Activated CD4-positive, alpha-beta T cell treated with anti-CD3 and anti-CD28 coated beads, Interleukin-2, amount 50 U/mL, for 48 hours (primary cell): ENCODE measurements at places on chromosomes 3 and 15.
A peak's percentile ranks its signal among the peaks of the same experiment; 100 is the strongest.

DNA sequence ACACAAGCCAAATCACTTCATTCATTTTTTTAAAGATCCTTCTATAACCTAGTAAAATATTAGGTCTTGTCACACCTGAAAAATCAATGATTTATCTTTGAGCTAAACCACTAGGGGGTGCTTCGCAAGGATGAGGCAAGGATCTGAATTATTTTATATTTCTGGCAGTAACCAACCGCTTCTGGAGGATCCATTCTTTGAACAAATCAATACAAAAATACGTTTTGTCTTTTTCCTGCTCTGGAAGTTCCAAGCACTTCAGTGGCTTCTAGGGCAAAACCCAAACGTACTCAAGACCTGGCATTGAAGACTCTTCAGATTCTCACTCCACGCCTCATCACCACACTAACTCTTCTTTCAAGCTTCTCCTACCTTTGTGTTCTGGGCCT is 486 bp downstream of the LSG1 start:
- no peak for DNase-seq

DNA sequence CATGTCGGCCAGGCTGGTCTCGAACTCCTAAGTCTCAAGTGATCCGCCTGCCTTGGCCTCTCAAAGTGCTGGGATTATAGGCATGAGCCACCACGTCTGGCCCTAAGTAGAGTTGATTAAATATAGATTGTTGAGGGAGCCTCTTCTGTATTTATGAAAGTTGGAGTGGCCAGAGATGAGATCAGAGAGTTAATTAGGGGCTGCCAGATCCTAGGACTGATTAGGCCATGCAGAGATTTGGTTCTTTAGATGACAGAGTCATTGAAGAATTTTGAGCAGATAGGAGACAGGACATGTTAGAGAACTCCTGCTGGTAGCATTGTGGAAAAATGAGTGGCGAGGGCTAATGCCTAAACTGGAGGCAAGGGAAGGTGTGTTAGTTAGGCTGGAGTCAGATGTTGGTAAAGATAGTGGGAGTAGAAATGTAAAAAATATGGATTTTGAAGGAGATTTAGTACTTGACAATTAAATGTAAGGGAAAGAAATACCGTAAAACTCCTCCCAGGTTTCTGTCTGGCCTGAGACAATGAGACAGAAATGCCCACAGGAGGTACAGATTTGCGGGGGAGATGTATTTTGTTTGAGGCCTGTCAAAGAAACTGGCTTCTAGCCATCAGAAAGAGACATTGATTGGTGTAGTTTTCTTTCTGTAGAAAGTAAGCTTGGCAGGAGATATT is 23.4 kb downstream of the SACM1L start:
- no peak for DNase-seq

DNA sequence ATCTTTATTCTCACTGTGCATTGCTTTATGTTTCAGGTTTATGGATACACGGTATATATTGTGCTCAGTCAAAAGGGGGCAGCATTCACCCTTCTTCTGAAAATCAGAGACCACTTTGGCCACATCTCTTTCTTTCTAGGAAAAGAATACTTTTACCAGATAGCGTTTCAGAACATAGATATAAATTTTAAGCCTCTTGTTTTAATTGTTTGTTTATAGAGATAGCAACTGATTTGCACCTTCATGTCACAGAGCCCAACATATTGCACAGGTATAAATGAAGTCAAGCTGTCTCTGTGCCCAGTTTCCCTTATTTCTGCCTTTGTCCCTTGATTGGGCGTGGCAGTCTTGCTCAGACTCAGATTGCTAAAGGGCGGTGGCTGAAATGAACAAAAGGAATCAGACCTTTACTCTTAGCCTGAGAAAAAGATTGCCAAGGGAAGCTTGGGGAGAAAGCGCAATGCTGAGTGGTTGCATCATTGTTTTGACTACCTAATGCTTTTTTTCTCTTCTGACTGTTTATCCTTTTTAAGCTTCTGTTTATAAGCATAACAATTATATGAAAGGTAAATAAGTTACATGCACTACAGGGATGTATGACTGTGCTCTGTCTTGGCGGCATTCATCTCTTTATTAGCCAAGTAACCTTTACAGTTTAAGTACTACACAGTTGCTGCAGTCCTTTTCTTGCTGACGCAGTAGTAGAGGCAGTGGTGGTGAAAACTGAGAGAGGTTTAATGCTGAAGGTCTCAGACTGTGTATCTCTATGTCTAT is 70.8 kb upstream of the ZBTB20 start:
- peak; percentile 3 for DNase-seq

DNA sequence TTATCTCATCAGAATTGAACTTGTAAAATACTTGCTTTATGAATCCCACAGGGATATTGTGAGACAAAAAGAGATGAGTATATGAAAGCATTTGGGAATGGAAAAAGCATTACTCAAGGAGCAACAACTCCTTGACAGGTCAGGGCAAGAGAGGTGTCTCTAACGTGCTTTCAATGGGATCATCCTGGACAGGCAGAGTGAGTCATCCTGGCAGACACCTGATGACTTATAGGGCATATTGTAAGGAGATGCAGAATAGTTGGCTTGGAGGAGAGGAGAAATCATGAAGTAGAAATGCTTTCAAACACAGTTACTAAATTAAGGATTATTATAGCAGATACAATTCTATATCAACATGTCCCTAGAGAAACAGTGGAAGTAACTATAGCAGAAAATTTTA is 71.9 kb upstream of the THSD4 start:
- no peak for DNase-seq

- DNase-seq: no peak
Measured at GRCh38 chr3:63278171-63279004, at the start of gene SYNPR. SYNPR (plus strand) TSS chr3:63278308.

- no peak for DNase-seq
Measured at GRCh38 chr3:33392144-33392543, 48.1 kb downstream of the UBP1 start.

DNA sequence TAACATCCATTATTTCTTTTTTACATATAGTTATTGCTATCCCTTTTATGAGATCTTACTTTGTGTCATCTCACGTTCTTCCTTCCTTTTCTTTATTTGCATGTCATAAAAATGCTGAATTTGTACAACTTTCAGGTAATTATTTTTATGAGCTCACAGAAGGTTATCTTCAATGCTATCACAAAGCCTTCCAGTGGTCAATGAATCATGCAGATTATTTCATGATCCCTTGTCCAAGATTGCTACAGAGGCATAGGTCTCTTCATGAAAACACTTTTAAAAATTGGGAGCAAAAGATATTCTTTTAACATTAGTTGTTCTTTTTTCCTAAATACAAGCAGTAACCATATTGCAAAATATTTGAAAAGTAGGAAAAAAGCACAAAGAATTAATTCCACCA is 880.1 kb upstream of the NR2F2 start:
- no peak for DNase-seq

DNA sequence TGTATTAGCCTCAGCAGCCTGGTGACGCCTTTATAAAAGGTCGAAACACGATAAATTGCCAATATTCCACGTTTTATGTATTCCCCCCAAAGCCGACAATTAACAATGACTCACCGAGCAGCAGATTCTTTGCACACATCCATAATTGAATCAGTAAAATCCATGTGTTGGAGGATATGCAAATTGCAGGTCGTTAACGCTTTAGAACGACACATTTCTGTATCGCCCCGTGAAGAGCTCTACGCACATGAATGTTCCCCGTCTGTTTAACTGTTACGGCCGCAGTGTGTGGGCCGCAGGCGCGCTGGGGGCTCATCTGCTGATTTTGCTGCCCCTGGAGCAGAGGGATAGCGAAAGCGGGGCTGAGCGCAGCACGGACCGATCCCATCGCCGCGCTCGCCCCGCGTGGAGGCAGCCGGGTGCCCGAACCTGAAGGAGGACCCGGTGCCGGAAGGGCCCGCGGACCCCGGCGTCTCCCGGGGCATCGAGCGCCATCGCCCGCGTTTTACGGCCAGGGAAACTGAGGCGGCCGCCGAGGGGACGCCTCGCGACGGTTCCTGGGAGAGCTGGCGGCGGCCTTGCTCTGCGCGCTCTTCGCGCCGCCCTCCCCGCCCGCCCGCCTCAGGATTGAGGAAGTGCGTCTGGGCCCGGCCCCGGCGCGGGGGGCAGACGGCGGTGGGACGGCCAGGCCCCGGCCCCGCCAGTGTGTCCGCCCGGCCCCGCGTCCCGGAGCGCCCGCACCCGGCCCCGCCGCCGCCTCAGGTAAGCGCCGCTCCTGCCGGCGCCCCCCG is at the start of gene LRRK1:
Gene LRRK1 (plus strand): TSS at position 668 of the 791 bp plus-strand sequence. CDS start 5,276 bp downstream, outside the sequence.
- DNase-seq: peak; percentile 18

DNA sequence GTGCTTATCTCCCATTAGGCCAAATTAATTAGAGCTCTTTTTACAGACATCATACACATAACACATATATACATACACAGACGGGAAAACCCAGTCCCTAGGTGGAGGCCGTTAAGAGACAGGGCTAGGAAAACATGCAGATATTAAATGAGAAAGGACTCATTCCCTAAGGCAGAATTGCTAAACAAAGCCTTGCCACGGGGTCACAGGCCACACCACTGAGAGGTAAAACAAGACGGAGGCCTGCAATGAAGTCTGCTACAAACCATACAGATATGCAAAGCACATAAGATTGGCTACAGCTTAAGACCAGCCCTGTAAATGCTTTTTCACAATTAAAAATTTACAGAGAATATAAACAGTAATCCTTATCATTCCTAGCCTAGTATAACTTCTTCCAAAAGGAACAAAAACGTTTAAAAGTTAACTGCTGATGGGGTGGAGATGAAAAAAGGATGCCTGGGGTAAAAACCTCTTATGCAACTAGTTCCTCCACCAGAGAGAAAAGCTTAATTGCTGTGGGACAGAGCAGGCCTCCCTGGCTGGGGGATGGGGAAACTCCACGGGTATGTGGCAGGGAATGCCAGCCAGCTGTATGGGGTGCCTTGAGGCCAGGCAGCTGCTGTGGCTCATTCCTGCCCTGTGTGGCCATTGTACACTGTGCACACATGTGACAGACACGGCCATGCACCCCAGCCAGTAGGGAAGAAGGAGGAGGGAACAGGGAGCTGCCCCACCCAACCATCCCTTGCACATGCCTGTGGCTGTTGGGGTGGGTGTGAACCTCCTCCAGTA is 481.4 kb upstream of the LMCD1 start:
- no peak for DNase-seq

DNA sequence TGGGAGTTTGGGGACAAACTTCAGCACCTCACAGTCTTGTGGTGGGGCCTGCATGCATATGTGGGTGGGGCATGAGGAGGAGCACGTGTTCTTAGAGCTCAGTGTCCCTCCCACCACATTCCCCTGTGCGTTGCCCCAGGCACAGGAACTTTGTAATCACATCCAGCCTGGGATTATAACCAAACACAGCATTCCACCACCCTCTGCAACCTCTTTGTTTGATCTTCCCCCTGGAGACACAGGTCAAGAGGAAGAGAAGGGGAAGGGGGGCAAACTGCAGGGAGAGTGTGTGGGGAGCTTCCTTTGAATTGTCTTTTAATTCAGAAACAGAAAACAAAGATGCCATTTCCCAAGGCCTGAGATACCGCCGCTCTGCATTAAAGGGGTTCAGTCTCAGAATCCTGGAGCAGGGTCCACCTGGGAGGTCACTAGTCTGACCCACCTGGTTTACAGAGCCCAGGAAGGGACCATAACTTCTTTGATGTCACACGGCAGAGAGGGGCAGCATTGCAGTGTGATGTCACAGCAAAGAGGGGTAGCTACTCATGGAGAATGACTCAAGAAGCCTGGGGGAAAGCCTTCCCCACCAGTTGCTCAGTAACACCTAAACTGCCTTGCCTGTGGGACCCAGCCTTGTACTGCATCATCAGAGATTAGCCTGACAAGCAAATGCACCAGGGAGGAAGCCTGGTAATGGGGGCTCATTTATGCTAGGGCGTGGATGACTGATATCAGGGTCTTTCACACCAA is 106.3 kb upstream of the RNU6-1 start:
- DNase-seq: no peak

GRCh38 chr3:167859610-167860009 is 124.1 kb downstream of the SERPINI1 start:
- DNase-seq: no peak

DNA sequence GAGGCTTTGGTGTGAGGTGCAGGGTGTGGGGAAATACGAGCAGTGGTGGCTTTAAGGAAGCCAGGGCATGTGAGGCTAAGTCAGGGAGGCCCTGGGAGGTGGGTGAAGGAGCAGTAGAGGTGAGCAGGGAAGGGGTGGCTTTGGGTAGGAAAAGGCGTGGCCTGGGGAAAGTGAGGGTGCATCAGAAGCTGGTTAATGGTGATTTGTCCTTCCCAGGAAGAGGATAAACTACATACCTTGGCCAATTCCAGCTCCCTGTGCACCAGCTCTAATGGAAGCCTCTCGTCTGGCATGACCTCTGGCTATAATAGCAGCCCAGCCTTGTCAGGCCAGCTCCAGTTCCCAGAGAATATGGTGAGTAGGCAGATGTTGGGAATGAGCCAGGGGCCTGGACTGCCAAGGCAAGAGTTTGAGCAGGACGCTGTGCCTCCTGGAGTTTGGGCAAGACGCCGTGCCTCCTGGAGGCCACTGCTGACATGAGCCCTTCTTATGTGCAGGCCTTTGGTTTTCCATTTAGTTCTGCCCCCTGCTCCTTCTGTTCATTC is 41.3 kb downstream of the CDAN1 start:
- no peak for DNase-seq

GRCh38 chr3:78857494-78858111 is 910.2 kb downstream of the ROBO1 start:
- DNase-seq: no peak

DNA sequence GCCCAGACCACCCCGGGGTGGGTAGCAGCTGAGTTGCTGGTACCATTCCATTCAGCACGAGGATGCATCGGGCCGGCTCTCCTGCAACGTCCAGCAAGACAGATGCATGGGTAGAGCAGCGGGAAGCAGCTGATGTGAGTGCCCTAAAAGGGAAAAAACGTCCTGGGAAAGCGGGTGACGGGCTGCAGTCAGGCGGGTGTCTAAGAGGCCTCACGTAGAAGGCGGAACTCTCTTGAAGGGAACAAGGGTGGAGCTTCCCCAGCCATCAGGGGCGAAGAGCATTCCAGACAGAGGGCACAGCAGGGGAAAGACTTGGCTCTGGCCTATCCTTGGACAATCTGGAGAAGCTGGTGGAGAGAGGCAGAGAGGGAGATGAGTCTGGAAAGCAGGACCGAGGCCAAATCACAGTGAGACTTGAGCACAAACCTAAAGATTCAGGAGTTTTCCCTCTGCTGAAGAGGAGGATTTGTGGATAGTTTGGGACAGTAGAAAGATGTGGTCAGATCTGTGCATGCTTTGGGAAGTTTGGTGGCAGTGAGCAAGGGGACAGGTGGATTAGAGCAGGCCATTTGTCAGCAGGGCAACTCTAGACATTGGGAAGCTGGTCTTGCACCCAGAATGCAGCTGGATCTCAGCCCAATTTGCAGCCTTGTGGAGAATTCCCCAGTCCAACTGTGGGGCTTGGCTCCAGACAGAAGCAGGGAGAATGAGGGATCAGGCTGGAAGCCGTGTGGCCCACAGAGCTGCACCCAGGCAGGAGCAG is 70.7 kb downstream of the SEMA5B start:
- DNase-seq: no peak

- no peak for DNase-seq
Measured at GRCh38 chr3:32200490-32200889, 38.0 kb upstream of the CMTM8 start.

DNA sequence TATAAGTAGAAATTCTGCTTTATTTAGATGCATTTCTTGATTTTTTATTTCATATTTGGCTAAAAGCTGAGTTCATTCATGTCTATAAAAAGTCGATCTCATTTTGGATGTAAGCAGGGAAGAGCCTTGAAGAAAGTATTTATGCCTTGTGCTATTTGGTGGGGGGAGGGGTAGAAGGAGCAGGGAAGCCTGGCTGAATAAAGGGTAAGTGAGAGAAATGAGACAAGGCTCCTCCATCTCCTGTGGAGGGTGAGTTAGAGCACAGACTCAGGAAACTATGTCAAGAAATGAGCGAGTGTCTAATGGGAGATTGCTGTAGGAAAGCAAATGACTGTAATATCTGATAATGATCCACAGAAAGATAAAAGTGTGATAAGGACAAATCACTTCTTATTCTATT is 121.8 kb upstream of the ATP11B start:
- no peak for DNase-seq
